Stimulated activated CD8-positive, alpha-beta memory T cell treated with anti-CD3 and anti-CD28 coated beads, Interleukin-4, amount 100 ng/mL, for 24 hours (primary cell): ENCODE measurements at places on chromosomes 13 and 19.

- DNase-seq: no peak
Observed at GRCh38 chr13:83182845-83183244, 699.4 kb downstream of the SLITRK1 start.

DNA sequence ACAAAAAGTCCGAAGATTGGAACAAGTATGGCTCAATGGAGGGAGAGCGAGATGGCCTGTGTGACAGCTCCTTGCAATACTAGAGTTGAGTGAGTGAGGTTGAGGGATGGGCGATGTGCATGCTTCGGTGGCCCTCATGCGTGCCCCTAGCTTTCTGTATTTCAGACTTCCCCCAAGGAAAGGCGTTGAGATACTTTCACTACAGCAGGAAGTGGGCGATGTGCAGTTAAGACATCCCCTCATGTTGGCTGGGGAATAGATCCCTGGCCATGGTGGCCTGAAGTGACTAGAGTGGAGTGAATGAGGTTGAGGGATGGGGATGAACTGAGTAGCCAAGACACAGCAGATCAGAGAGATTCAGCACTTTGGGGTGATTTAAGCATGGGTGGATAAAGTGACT, 633.9 kb upstream of the GPC6 start:
- no peak for DNase-seq

DNA sequence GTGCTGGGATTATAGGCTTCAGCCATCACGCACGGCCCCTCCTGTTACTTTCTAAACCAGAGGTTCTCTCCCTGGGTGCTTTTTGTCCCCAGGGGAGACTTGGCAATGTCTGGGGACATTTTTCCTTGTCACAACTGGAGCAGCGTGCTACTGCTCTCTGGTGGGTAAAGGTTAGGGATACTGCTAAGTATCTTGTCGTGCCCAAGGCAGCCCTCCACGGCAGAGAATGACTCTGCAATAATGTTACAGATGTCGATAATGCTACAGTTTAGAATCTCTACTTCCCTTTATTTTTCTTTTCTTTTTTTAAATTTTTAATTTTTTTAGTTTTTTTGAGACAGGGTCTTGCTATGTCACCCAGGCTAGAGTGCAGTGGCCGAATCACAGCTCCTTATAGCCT, 38.0 kb downstream of the ADGRE1 start:
- DNase-seq: no peak

GRCh38 chr19:48844472-48844871, 8.2 kb upstream of the HSD17B14 start:
- DNase-seq: no peak

DNA sequence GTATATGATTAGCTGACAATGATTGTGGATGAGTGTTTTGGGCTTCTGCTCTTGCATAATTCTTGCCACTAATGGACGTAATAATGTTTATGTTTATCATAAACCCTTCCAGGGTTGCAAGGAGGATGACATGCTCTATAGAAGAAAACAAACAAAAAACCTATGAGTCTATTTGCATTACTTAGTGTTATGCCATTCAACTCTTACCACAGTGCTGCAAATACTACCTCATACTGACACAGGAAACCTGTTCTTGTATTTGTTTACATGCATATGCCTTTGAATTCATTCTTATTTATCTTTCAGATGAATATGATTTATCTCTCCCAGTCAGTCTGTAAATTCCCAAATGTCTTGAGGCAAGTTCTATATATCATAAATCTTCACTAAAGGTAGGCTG, 39.6 kb upstream of the FREM2 start:
- no peak for DNase-seq

- DNase-seq: no peak
Observed at GRCh38 chr19:7260161-7260560, 34.1 kb downstream of the INSR start.

DNA sequence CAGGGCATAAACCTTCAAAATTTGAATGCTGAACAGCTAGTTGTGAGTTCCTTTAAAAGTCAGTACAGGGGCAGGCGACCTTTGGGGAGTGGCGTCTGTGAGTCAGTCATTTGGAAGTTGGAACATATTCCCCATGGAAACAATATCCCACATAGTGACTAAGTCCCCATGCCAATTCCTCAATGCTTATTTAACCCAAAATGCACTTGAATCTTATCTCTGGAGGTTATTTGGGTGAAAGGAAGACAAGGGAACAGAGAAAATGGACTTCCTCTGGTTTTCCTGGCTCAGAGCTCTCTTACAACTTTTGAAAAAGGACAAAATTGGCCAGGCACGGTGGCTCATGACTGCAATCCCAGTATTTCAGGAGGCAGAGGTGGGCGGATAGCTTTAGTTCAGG, 479.2 kb upstream of the NBEA start:
- DNase-seq: no peak

DNA sequence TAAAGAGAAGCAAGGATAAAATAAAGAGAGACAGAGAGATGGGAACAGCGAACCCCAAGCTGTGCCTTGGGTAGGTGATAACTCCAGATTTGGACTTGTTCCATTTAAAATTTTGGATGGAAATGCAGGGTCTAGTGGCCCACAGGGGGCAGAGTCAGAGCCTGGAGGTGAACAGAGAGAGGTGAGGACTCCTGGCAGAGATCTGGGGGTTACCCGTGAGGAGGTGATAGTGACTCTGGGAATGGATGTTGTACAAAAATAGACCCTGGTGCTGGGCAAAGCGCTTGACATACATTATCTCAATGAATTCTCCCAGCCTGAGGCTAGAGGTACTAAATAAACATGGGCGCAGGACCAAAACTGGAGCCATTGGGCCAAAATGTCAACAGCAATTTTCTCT, 14.3 kb upstream of the DHRS12 start:
- no peak for DNase-seq

GRCh38 chr19:34351382-34351826, 13.6 kb upstream of the GPI start:
- DNase-seq: no peak

DNA sequence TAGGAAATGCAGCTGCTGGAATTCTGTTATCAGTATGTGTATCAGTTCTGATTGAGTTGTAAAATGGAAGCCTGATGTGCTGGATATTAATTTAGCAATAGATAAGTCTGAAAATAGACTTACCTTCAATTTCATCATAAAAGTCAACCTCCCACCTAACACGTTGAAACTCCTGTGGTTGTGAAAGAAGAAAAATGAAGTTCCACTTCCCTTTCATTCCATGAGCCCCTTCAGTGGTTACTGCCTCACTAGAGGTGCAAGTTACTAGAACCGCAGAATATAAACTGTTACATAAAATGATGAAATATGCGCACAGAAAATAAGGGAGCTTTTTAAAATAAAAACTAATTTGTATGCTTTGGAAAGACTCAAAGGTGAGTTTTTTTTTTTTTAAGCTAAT, 249.2 kb downstream of the SHISA2 start:
- DNase-seq: no peak

DNA sequence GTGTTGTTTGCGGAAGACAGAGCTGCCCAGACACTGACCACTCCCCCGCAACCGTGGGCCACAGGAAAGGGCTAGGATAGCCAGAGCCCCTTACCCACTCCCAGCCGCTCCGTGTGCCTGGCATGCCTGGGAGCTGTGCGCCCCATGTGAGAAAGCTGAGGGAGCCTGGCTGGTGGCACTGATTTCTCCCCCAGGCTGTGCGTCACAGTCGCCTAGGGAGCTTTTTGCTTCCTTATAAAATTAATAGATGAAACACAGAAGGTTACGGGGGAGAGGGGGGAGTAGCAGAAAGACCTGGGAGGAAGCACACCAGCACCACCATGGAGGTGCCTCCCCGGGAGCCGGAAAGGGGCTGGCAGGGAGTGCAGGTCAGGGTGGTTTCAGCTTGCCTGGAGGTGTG, 24.7 kb downstream of the DPF1 start:
- DNase-seq: no peak
